Body of pancreas (tissue), 4 donors: ENCODE measurements at places on chromosomes 3 and 15.

DNA sequence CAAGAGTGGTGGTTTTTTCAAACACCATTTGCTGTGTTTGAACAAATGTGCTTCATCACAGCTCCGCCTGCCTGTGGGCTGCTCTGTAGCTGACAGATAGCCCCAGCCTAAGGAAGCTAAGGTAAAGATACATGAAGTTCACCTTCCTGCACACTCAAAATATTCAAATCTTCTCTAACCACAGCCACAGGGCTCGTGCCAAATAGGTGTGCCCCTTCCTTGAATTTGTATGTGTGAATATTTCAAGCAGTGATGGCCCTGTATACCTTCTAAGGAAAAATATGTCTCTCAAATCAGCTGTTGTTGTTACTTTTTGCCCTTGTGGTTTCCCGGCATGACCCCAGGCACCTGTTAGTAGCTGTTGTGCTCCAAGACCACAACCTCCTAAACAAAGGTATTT lies 92.8 kb downstream of the CCNL1 start:
- H3K27me3 ChIP-seq = no peaks in the 10 kb centered on the region
- H3K27ac ChIP-seq = no peak overlapping the region
- no peak for DNase-seq
- peaks cover 19% of the 10 kb centered on the region for H3K4me1 ChIP-seq
- H3K4me3 ChIP-seq = no peak overlapping the region
- H3K36me3 ChIP-seq = no peaks in the 10 kb centered on the region

DNA sequence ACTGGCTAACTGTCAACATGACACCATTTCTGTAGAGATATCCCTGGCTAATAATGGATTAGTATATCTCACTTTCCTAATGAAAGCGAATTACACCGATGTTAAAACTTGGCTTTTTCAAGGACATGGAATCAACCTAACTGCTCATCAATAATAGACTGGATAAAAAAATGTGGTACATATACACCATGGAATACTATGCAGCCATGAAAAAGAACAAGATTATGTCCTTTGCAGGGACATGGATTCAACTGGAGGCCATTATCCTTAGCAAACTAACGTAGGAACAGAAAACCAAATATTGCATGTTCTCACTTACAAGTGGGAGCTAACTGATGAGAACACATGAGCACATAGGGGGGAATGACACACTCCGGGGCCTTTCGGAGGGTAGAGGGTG lies 62.6 kb downstream of the ZIC1 start:
- no peak overlapping the region for H3K4me3 ChIP-seq
- H3K36me3 ChIP-seq = no peaks in the 10 kb centered on the region
- DNase-seq = no peak
- no peaks in the 10 kb centered on the region for H3K27me3 ChIP-seq
- H3K27ac ChIP-seq = no peak overlapping the region
- H3K4me1 ChIP-seq = no peaks in the 10 kb centered on the region

DNA sequence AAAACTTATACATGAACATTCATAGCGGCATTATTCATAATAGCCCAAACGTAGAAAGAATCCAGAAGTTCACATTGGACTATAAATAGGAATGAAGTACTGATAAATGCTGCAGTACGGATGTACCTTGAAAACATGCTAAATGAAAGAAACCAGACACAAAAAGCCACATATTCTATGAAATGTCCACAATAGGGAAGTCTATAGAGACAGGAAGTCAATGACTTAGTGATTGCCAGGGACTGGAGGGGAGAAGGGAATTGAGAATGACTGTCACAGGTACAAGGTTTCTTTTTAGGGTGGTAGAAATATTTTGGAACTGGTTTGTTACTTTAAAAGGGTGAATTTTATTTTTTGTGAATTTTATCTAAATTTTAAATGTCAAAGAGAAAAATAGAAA lies 71.4 kb upstream of the SKOR1 start:
- no peak overlapping the region for H3K4me3 ChIP-seq
- no peak overlapping the region for H3K27ac ChIP-seq
- H3K36me3 ChIP-seq = no peaks in the 10 kb centered on the region
- DNase-seq = no peak
- no peaks in the 10 kb centered on the region for H3K4me1 ChIP-seq

DNA sequence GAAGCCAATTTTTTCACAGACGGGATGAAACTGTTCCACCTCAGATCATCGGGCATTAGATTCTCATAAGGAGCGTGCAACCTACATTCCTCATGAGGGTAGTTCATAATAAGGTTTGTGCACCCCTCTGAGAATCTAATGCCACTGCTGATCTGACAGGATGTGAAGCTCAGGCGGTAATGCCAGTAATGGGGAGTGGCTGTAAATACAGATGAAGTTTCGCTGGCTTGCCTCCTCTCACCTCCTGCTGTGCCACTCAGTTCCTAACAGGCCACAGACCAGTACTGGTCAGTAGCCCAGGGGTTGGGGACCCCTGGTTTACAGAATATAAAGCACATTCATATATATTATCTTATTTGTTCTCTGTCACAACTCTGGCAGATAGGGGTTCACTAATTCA lies 2.1 kb upstream of the LIMD1 start:
- H3K4me3 ChIP-seq = no peak overlapping the region
- H3K27ac ChIP-seq = no peak overlapping the region
- H3K36me3 ChIP-seq = no peaks in the 10 kb centered on the region
- H3K27me3 ChIP-seq = no peaks in the 10 kb centered on the region

DNA sequence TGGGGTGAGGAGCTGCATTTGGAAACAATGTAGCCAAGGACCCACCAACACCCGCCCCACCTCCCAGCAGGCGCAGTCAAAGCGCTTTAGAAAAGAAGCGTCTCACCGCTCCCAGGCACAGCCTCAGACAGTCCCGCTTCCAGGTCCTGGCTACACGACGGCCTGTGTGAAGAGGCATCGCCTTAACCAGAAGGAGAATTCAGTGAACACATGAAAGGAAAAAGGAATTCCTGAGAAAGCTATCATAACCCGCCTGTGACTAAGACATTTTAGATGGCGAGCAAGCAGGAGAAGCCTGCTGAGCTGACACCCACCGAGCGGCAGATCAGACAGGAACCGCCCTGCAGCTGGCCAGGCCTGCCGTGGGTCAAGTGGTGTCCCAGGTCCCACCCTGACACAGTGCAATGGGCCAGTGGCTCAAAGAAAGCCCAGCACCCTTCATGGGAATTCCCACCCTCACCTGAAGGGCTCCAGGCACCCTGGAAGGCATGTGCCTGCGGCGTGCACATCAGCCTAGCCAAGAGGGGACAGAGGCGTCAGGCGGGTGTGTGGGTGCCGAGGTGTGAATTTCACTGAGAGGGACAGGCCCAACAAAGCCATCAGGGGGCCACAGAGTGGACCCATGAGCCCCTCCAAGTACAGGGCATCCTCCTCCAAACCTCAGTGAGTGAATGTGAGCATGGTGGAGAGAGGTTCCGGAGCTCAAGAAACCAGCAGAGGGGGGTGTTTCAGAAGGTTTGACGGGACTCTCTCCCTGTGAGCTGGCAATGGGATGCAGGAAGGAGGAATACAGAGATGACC lies 144.8 kb downstream of the NSMCE3 start:
- no peak overlapping the region for H3K4me3 ChIP-seq
- no peaks in the 10 kb centered on the region for H3K27me3 ChIP-seq
- no peak overlapping the region for H3K27ac ChIP-seq
- H3K36me3 ChIP-seq = no peaks in the 10 kb centered on the region

DNA sequence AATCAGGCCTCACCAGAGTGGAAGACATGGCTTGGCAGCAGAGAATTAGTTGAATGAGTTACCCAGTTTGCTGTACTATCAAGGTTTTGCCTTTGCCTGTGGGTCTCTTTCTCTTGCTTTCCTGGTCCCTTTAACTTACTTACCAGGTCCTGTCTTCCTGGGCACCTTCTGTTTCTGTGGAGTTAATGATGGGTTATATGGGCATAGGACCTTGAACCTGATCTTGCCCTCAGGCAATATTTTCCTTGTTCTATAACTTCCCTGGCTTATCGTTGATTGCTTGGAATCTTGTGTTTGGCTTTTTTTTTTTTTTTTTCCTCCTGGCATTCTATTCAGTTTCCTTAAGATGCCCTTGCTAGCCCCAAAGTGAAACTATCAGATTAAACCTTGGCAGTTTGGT lies 106.8 kb downstream of the HHLA2 start:
- no peak overlapping the region for H3K4me3 ChIP-seq
- no peak overlapping the region for H3K27ac ChIP-seq
- H3K36me3 ChIP-seq = no peaks in the 10 kb centered on the region
- H3K4me1 ChIP-seq = peaks cover 21% of the 10 kb centered on the region
- DNase-seq = no peak

DNA sequence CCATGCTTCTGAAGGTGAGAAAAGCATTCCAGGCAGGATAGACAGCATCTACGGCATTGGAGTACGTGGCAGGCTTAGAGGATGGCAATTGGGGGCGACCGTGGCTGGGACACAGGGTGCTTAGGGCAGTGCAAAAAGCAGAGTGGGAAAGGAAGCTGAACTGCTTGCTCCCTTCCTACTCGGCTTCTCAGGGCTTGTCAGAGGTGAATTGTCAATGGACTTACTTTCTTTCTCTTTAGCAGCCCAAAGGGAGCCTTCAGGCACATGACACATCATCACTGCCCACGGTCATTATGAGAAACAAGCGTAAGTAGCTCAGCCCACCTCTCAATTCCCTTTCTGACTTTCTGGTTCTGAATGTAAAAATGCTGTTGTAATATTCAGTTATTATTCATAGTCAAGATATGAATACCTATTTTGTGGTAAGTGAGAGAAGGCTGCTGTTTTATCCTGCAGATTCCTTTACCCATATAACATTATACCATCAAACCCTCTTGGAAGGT lies 84.3 kb downstream of the KLHL25 start:
- peak overlapping the region; percentile 79 for H3K27ac ChIP-seq
- H3K27me3 ChIP-seq = no peaks in the 10 kb centered on the region
- H3K4me3 ChIP-seq = no peak overlapping the region
- H3K36me3 ChIP-seq = no peaks in the 10 kb centered on the region
- no peak for DNase-seq

DNA sequence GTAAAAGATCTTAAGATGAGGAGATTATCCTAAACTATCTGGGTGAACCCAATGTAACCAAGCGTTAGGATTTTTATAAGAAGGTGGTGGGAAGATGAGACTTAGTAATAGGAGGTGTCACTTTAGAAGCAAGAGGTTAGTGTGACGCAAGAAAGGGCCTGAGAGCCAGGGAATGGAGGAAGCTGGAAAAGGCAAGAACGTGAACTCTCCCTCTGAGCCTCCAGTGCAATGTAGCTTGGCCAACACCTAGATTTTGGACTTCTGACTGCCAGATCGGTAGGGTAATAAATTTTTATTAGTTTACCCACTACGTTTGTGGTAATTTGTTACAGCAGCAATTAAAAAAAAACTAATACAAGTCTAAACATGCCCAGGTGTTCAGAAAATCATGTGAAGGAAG lies 20.8 kb upstream of the CNTN6 start:
- H3K4me1 ChIP-seq = no peaks in the 10 kb centered on the region
- DNase-seq = no peak
- H3K27me3 ChIP-seq = no peaks in the 10 kb centered on the region

- H3K4me1 ChIP-seq = no peaks in the 10 kb centered on the region
- no peak for DNase-seq
- no peaks in the 10 kb centered on the region for H3K36me3 ChIP-seq
- no peak overlapping the region for H3K27ac ChIP-seq
Observed at GRCh38 chr3:8643693-8644365, 769 bp downstream of the SSUH2 start.

DNA sequence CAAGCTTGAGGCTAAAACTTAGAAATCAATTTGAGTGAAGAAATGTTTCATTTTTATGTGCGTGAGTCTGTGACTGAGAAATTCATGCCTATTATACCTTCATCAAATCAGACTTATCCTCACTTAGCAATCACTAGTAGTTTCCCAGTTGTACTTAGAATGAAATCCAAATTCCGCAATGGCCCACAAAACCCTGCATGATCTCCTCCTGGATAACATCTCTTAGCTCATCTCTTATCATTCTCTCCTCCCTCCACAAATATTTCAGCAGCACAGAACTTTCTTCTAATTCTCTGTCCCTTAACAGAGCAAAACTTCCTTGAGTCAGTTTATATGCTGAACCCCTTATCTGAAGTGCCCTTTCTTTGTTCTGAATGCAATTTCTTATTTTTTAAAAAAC lies 198.8 kb upstream of the TGFBR2 start:
- no peak overlapping the region for H3K4me3 ChIP-seq
- DNase-seq = no peak
- H3K36me3 ChIP-seq = no peaks in the 10 kb centered on the region
- H3K4me1 ChIP-seq = no peaks in the 10 kb centered on the region
- H3K27ac ChIP-seq = no peak overlapping the region

GRCh38 chr15:43440721-43441281 lies 52.2 kb downstream of the TP53BP1 start:
- H3K4me1 ChIP-seq = no peaks in the 10 kb centered on the region
- H3K4me3 ChIP-seq = no peak overlapping the region
- H3K36me3 ChIP-seq = peaks cover 4% of the 10 kb centered on the region
- peak overlapping the region; percentile 29 for H3K27ac ChIP-seq

- no peaks in the 10 kb centered on the region for H3K27me3 ChIP-seq
- DNase-seq = no peak
- H3K4me1 ChIP-seq = no peaks in the 10 kb centered on the region
- H3K4me3 ChIP-seq = no peak overlapping the region
- no peaks in the 10 kb centered on the region for H3K36me3 ChIP-seq
Observed at GRCh38 chr3:73228437-73228836, 167.0 kb downstream of the EBLN2 start.

GRCh38 chr3:127775398-127776109 lies 46.8 kb downstream of the MGLL start:
- H3K36me3 ChIP-seq = no peaks in the 10 kb centered on the region
- DNase-seq = no peak
- peak overlapping the region; percentile 34 for H3K27ac ChIP-seq
- peaks cover 18% of the 10 kb centered on the region for H3K4me1 ChIP-seq
- H3K4me3 ChIP-seq = no peak overlapping the region

GRCh38 chr3:136283627-136284026 lies 33.5 kb downstream of the PCCB start:
- no peak for DNase-seq
- H3K27me3 ChIP-seq = no peaks in the 10 kb centered on the region
- no peak overlapping the region for H3K4me3 ChIP-seq
- no peaks in the 10 kb centered on the region for H3K36me3 ChIP-seq

- no peaks in the 10 kb centered on the region for H3K27me3 ChIP-seq
- H3K27ac ChIP-seq = no peak overlapping the region
- no peaks in the 10 kb centered on the region for H3K36me3 ChIP-seq
- DNase-seq = no peak
- H3K4me3 ChIP-seq = no peak overlapping the region
Observed at GRCh38 chr3:37852771-37853170, 8.9 kb upstream of the CTDSPL start.

DNA sequence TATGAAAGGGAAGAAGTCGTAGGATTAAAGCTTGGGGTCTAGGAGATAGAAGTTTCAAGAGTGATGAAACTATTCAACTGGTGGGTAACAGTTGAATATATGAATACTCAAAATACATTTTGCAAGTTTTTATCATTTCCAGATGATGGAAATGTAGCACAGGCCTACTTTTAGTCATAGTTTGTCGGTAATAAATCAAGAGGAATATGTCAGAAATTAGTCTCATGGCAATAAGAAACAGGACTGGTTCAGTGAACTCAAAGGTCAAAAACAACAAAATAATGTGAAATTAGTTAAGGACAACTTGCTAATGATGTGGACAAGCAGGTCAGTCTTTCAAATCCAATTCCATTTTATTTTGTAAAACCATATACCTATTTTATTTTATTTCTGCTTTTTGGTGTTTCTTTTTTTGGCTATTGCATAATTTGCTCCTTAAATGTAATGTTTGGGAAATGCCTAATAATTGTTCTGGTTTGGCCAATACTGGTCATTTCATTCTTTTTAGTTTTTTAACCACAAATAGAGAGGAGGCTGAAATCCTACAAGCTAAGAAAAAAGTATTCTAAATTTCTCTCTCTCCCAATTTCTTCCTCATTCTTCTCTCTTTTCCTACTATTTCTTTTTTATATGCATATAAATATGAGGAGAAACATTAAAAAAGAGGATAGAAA lies 195.2 kb upstream of the ARHGEF26 start:
- H3K4me1 ChIP-seq = no peaks in the 10 kb centered on the region
- no peak overlapping the region for H3K27ac ChIP-seq
- no peaks in the 10 kb centered on the region for H3K36me3 ChIP-seq
- H3K4me3 ChIP-seq = no peak overlapping the region
